ENCODE measurements at places on chromosomes 2 and 18.

DNA sequence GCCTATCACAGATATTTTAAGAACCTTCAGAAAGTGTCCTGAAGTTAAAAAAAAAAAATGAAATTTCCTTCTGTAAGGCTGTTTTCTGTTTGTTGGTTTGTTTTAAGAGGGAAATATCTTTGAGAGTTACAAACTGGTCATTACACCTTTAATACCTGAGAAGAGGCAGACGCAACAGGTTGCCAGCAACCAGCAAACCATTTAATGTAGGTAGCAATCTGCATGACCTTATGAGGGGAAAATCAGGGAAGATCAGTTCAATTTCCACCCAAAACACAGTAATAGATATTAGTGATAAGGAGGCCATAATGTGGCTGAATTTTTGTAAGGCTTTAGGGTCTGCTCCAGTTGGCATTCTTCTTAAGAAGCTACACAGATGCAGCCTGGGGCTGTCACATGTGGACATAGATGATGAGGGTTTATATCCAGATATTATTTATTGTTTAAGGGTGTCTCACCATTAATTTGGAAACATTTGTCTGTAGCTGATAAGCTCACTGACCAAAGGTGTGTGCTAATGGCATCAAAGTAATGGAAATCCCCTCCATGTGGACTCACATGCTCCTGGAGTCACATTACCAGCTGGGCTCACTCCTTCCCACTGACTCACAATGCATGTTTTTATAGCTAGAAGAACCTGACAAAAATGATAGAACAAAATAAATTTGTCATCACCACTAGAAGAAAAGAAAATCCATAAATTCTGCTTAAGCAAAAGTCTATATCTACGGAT, 83.5 kb upstream of the DTNA start:
- DNase-seq: no peak

GRCh38 chr18:45538444-45538843, 76.8 kb upstream of the SLC14A2 start:
- DNase-seq: no peak

GRCh38 chr2:74597410-74597809, 42.9 kb downstream of the DOK1 start:
- no peak for DNase-seq

- DNase-seq: no peak
These were observed 215.7 kb downstream of the IKZF2 start for GRCh38 chr2:212935752-212936151.

- no peak for DNase-seq
These were observed 161.1 kb downstream of the EN1 start for GRCh38 chr2:118686346-118686745.

GRCh38 chr2:237824085-237824484, 25.5 kb downstream of the RBM44 start:
- no peak for DNase-seq

- DNase-seq: no peak
These were observed 86.8 kb upstream of the CBLN2 start for GRCh38 chr18:72630991-72631390.

DNA sequence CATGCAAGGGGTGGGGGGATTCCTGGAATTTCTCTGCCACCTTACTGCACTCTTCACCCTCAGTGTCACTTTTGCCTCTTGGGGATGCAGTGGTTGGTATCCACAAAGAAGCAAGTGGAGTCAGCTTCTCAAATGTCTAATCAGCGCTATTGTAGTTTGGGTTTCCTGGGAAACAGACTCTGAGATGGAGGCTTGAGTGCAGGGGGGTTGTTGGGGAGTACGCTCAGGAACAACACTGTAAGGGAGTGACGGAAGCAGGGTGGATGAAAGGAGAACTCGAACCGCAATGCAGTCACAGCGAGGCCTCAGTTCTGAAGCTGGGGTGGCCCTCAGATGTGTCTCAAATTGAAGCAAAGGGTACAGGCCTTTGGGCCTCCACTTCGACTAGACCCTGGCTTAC, 73.6 kb upstream of the EPC2 start:
- DNase-seq: no peak

DNA sequence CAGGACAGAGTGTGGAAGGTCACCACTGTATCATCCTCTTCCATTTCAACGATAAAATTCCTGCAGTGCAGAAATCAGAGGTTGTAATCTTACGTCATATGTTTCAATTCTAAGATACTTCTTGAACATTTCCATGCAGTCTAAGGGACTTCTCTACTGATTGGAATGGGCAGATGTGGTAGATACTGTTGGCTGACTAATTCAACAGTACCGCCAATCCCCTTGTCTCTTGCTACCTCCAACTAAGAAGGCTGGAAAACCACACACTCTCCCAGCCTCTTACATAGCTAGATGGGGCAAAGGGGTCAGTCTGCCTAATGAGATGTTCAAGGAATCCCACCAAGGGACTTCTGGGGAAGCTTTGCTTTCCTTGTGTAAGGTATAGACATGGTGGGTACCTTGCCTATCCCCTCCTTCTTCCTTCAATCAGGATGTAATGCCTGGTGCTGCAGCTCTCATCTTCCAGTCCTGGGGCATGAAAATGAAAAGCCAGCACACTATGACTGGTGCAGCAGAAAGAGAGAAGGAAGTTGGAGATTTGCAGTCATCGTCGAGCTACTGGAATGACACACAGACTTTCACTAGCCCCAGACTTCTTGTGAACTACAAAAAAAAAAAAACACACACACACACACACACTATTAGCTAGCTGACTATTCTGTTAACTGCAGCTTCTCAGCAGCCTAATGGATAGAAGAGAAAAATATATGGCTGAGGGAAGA, 84.1 kb downstream of the ALPK2 start:
- DNase-seq: no peak

DNA sequence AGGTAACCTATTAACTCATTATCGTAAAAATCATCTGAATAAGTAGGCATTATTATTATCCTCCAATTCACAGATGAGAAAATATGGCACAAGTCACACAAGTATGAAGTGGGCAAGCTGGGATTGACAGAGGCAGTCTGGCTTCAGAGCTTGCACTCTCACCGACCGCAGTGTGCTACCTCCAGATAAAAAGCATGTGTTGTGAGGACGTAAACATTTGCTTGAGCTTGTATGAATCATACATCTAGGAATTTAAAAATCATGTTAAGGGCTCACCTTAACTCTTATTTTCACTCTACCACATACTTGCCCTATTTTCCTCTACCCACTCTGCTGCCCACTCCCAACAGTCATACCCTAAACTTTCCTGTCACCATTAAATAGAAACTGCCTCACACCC, 65.3 kb upstream of the AMMECR1L start:
- DNase-seq: no peak

- DNase-seq: no peak
These were observed 74.5 kb downstream of the QPCT start for GRCh38 chr2:37418956-37419355.

- no peak for DNase-seq
These were observed 22.8 kb upstream of the DLX1 start for GRCh38 chr2:172062402-172063004.

DNA sequence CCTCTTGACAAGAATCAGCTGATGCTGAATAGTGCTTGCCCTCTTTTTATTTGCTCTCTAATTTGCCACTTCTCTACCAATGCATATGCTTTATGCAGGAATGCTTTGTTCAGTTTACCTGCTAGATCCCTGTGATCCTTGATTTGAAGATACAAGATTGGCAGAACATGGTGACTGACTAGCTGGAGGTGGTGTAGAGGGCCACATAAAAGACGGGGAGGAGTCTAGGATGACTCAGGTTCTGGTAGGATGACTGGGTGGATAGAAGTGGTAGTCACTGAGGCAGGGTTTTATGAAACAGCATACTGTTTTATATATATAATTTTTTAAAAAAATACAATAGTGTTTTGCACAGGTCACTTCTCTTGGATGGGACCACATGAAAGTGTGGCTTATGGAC, 6.3 kb upstream of the ADGRF3 start:
- no peak for DNase-seq

DNA sequence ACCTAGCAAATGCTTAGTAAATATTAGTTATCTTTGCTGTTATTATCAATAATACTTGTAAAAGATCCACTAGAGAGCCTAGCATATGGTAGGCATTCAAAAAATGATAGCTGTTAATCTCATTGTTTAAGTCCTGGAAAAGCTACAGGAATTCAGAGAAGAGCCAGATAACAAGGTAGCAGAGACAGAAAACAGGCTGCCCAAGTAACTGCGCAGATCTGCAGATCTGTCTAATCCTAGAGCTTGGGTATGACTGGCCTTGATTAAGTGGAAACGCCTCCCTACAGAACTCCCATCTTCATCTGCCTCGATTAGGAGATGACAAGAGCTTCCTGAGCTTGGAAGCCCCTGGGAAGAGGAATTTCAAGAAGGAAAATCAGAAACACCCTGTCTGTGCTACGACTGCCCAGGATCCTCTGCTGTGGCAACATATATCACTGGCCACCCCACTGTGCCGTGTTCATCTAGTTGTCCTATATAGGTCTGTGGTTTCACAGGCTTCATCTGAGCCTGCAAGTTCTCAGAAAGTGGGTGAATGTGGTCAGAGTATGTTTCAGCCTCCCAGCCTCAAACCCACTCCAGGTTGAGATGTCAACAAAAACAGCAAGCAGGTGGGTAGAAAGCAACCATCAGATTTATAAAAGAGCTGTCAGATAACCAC, 151.5 kb upstream of the PKDCC start:
- no peak for DNase-seq

DNA sequence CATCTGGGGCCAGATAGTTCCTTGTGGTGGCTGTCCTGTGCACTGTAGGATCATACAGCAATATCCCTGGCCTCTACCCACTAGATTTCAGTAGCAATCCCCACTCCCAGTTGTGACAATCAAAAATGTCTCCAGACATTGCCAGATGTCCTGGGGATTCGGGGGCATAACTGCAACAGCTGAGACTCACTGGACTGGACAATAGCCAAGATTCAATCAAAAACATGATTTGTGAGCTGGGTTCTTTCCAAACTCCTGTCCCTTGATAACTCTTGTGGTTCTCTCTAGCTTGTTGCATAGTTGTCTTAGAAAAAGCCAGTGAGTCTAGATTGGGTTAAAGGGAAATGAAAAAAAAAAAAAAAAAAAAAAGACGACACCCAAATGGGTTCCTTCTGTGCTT, 293.4 kb downstream of the CELF4 start:
- DNase-seq: no peak

GRCh38 chr18:61591253-61591652, 258.0 kb downstream of the CDH20 start:
- no peak for DNase-seq

- no peak for DNase-seq
These were observed 25.0 kb downstream of the WDFY1 start for GRCh38 chr2:223920109-223920508.

- DNase-seq: no peak
These were observed 293.1 kb upstream of the ERBB4 start for GRCh38 chr2:212831671-212832199.

GRCh38 chr18:67661555-67661954, 145.0 kb upstream of the DSEL start:
- DNase-seq: no peak

DNA sequence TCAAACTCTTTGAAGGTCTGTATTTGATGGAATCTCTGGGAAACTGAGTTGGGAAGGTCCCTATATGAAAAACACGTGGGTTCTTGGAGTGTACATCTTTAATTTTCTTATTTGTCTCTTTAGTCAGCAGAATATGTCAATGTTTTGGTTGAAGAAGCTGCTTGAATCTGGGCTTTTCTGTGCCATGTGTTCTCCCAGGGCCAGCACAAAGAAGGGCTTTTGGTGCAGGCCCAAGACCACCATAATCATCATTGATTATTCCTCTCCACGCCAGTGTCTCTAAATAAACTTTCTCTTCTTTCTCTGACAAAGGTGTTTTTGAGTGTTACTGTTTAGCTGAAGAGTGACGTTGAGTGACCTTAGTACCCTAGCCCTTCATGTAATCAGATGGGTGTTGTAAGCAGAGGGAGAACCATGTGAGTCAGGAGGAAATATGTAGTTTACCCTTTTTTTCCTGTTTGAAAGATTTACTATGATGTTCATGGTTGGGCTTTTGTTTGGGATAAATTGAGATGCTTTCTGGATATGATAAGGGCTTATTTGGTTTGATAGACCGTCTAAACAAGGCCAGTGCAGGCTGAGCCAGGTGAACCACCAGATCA, 11.6 kb upstream of the TNP1 start:
- no peak for DNase-seq

- DNase-seq: no peak
These were observed 120.5 kb upstream of the CCDC68 start for GRCh38 chr18:55079481-55080355.

- no peak for DNase-seq
These were observed 88.5 kb upstream of the RANBP2 start for GRCh38 chr2:108630567-108631405.

DNA sequence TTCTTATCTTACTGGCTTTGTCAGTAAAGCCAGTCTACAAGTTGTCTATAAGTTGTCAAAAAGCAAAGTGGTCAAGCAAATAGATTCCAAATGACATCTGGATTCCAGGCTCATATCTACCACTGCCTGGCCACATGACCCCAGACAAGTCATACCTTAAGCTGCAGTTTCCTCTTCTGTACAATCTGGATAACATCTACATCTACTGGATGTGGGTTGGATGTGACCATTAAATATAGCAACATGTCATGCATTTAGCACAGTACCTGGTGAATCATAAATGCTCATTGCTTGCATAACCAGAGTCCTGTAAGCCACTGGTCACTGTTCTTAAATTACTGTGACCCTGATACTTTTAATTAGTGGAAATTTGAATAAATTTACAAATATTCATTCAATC, 16.8 kb downstream of the COBLL1 start:
- no peak for DNase-seq

DNA sequence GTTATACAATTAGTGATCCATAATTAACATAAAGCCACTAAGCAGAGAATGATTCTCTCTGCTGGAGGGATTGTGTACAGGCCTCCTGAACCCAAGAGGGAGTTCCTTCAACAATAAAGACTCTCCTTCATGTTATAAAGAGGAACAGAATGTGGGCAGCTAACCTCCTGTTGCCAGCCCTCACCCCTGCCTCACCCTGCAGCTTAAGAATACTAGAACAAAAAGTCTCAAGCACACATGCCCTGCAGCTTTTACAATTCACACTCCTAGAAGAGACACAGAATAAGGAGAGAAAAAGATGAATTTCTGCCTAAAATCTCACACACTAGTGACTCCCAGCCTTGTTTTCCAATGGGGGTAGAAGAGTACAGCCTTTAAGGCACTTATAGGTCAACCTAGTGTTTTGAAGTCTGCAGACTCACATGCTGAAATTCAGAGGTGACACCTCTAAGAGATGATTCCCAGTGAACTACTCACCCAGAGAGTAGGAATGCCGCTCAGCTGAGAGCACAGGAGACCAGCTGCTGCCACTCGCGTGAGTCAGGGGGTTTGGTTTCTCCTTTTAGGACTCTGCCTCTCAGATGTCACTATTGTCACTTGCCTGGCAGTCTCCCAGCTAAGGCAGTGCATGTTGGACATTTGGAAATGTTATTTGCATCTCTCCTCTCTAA, 32.5 kb upstream of the IL1RL1 start:
- DNase-seq: no peak
